ENCODE measurements at places on chromosomes 6 and 20. TPM values are rescaled to one million over a fixed set of nuclear protein-coding genes. Genes with fewer than 3 reads are reported as not detected.

Gene ARFGEF3
- not detected for polyA plus RNA-seq

Gene ANKRD66
- polyA plus RNA-seq = not detected

Gene KIFC1
- 0.39 TPM for polyA plus RNA-seq

Gene HLA-DRA
- polyA plus RNA-seq = 41.3 TPM

Gene PGC
- not detected for polyA plus RNA-seq

Gene DEFB132
- polyA plus RNA-seq = not detected

Gene TMEM151B
- not detected for polyA plus RNA-seq

Gene CRISP1
- polyA plus RNA-seq = not detected

Gene FLRT3
- polyA plus RNA-seq = not detected

- no peaks in the 10 kb centered on the region for H3K36me3 ChIP-seq
- no peak overlapping the region for H3K27ac ChIP-seq
- H3K4me1 ChIP-seq = no peaks in the 10 kb centered on the region
- no peak overlapping the region for H3K4me3 ChIP-seq
- DNase-seq = no peak
- no peaks in the 10 kb centered on the region for H3K27me3 ChIP-seq
These were observed 61.0 kb upstream of the SCGN start for GRCh38 chr6:25590986-25591385.

DNA sequence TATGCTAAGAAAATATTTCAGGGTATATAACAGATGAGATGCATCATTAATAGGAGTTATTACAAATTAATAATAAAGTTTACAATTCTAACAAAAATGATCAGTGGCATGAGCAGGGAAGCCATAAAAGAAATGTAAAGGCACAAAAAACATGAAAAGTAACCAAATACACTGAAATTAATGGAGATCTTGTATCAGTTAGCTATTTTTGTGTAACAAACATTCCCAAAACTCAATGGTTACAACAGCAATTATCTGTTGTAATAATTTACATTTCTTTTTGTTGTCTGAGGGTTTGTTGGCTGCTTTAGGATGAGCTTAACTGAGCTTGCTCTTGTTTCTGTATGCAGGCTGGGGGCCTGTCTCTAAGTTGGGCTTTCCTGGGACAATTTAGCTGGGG lies 104.3 kb upstream of the AHI1 start:
- no peak overlapping the region for H3K4me3 ChIP-seq
- no peaks in the 10 kb centered on the region for H3K36me3 ChIP-seq
- DNase-seq = no peak
- no peaks in the 10 kb centered on the region for H3K27me3 ChIP-seq
- H3K27ac ChIP-seq = no peak overlapping the region
- H3K4me1 ChIP-seq = no peaks in the 10 kb centered on the region

- peaks cover 3% of the 10 kb centered on the region for H3K36me3 ChIP-seq
- peak; percentile 30 for DNase-seq
These were observed 827 bp downstream of the E2F3 start for GRCh38 chr6:20402342-20403069.

DNA sequence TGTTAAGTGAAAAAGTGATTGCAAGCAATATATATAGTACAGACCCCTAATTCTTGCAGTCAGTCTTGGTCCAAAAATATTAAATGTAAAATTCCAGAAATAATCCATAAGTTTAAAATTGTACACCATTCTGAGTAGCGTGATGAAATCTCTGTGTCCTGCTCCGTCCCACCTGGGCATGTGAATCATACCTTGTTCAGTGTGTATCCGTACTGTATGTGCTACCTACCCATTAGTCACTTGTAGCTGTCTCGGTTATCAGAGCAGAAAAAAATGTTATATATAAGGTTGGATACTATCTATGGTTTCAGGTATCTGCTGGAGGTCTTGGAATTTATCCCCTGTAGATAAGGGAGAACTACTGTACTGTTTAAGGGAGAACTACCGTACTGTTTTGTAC lies 16.3 kb downstream of the IRAK1BP1 start:
- no peaks in the 10 kb centered on the region for H3K4me1 ChIP-seq
- no peaks in the 10 kb centered on the region for H3K36me3 ChIP-seq
- no peak for DNase-seq
- no peak overlapping the region for H3K27ac ChIP-seq
- no peaks in the 10 kb centered on the region for H3K27me3 ChIP-seq
- no peak overlapping the region for H3K4me3 ChIP-seq

- H3K27ac ChIP-seq = no peak overlapping the region
- DNase-seq = no peak
- H3K4me3 ChIP-seq = no peak overlapping the region
- H3K27me3 ChIP-seq = no peaks in the 10 kb centered on the region
- H3K4me1 ChIP-seq = no peaks in the 10 kb centered on the region
- H3K36me3 ChIP-seq = no peaks in the 10 kb centered on the region
These were observed 48.0 kb downstream of the TMEM170B start for GRCh38 chr6:11585426-11586016.

DNA sequence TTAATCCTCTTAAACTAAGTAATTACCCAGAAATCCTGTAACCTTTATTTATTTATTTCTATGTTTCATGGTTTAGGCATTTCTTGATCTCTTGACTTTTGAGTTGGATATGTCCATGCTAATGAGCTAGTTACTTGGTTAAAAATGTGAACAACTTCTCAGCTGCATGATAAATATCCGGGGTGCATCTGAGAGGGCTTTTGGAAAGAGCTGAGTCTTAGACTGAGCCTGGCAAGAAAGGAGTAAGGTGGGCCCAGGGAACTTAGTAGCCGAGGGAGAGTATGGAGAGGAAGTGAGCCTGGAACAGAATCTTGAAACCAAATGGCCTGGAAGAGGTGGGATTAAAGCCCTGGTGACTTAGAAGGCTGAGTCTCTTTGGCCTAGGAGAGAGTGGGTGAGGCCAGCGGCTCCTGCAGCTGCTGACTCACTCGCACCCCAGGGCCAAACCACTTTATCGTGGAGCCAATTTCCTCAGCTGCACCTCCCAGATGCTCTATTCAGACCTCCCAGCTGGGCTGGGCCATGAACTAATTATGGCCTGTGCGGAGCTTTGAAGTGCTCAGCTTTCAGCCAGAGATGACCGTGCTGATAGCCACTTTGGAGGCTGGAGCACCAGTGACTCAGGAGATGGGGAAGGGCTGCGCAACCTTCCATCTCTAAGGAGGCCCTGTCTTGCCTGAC lies 19.1 kb downstream of the TGM3 start:
- no peak for DNase-seq
- H3K27ac ChIP-seq = peak overlapping the region; percentile 61
- H3K4me1 ChIP-seq = no peaks in the 10 kb centered on the region
- no peaks in the 10 kb centered on the region for H3K36me3 ChIP-seq
- no peaks in the 10 kb centered on the region for H3K27me3 ChIP-seq

- H3K27ac ChIP-seq = peak overlapping the region; percentile 64
- peaks cover 48% of the 10 kb centered on the region for H3K4me1 ChIP-seq
- peaks cover 28% of the 10 kb centered on the region for H3K36me3 ChIP-seq
- peak; percentile 72 for DNase-seq
- no peaks in the 10 kb centered on the region for H3K27me3 ChIP-seq
- peak overlapping the region; percentile 81 for H3K4me3 ChIP-seq
These were observed 448 bp upstream of the DDAH2 start for GRCh38 chr6:31729515-31729978.

DNA sequence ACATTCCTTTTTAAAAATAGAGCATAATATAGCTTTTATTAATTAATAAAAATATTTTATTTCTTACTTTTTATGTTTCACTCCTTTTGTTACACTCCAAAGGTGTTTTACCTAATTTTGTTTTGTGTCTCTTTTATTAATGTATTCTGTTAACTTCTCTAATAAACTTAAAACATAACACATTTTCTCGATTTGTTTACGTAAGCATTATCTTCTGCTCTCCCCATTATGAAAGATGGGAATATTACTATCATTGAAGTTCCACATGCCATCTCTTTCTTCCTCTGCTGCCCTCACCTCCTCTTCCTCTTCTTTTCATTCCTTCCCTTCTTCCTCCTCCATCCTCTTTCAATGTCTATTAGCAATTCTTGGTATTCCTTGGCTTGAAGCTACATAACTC lies 85.0 kb upstream of the HCRTR2 start:
- H3K36me3 ChIP-seq = no peaks in the 10 kb centered on the region
- H3K27me3 ChIP-seq = no peaks in the 10 kb centered on the region
- no peak overlapping the region for H3K4me3 ChIP-seq
- DNase-seq = no peak

DNA sequence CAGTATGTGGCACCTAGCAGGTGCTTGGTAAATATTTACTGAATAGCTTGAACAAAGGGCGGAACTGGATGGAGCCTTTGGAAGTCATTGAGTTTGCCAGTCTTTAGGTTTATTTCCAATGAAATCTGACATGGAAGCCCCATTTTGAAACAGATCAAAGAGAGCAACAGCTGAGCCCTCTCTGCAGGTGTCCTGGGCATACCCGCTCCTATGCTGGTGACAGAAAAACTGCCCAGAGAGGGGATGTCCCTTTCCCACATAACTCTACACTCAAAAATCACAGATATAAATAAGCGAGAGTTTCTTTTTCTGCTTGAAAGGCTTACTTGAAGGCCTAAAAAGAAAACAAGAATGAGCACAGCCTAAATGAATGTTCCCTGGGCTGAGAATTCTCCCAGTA lies 53.0 kb upstream of the RALY start:
- H3K27me3 ChIP-seq = no peaks in the 10 kb centered on the region
- no peaks in the 10 kb centered on the region for H3K4me1 ChIP-seq
- H3K36me3 ChIP-seq = no peaks in the 10 kb centered on the region
- H3K27ac ChIP-seq = no peak overlapping the region

DNA sequence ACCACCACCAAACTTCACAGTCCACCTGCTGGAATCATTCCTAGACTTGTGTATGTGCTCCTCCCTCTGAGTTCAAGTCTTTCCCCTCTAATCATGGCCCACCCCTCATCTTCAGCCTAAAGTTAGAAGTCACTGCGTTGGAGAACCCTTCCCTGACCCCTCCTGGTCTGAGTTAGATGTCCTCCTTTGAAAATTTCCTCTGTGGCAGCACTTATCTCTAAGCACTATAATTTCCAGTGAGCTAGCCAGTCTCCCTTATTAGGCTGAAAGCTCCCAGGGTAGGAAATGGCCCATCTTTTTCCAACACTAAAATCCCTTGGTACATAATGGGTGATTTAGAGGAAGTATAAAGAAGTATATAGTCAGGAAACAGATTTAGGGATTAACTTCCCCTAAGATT lies 63.2 kb downstream of the SESN1 start:
- H3K36me3 ChIP-seq = no peaks in the 10 kb centered on the region
- H3K4me1 ChIP-seq = peaks cover 20% of the 10 kb centered on the region
- no peak overlapping the region for H3K27ac ChIP-seq

- peaks cover 35% of the 10 kb centered on the region for H3K4me1 ChIP-seq
- no peaks in the 10 kb centered on the region for H3K27me3 ChIP-seq
- DNase-seq = peak; percentile 86
These were observed at the start of gene PAQR8 for GRCh38 chr6:52361945-52362442. TSS of gene PAQR8 (plus strand) at chr6:52362151. CDS start at chr6:52403214, 41,063 bp downstream.

GRCh38 chr20:48203252-48203651 lies 418.0 kb upstream of the SULF2 start:
- no peaks in the 10 kb centered on the region for H3K27me3 ChIP-seq
- no peak for DNase-seq
- H3K4me1 ChIP-seq = no peaks in the 10 kb centered on the region
- no peak overlapping the region for H3K27ac ChIP-seq
- no peaks in the 10 kb centered on the region for H3K36me3 ChIP-seq
- H3K4me3 ChIP-seq = no peak overlapping the region

DNA sequence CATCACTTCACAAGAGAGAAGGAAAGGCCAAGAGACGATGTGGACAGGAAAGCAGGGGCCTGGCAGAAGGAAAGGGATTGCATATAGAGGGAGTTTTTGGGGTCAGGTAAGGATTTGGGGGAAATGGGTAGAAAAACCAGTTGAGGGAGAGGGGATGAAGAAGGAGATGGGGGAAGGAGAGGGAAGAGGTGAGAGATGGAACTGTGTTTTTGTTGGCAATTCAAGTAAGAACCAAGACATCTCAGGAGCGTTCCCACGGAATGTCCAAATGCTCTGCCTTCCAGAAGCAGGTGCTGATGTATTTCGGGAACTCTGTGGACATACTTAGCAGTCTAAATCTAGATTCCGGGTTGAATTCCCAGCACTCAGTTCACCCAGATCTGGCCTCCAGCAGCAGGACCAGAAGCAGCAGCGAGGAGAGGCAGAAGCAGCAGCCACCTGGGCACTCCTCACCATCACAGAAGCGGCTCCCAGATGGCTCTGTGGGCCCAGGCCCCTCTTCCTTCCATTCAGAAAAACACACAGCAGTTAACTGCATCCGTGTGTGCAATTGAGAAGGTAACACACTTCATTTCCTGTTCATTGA lies 88.8 kb downstream of the DZANK1 start:
- DNase-seq = no peak
- H3K27me3 ChIP-seq = no peaks in the 10 kb centered on the region
- H3K4me3 ChIP-seq = no peak overlapping the region
- H3K36me3 ChIP-seq = no peaks in the 10 kb centered on the region
- no peak overlapping the region for H3K27ac ChIP-seq
- no peaks in the 10 kb centered on the region for H3K4me1 ChIP-seq

DNA sequence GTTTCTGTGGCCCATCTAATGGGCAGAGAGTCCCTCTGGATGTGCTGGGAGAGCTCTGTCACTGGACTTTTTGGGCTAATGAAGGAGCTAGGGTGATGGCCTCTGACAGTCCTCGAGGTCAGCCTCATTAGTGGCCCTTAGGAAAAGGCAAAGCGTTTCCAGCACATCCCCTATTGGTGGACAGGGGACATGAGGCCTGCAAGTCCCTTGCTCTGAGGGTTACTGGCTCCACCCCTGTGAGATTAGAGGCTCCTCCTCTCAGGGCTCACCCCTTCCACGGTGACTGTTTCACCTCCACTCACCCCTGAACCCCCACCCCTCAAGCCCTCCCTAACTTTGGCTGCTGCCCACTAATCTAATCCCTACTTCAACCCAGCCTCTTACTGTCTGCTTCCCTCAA lies 12.8 kb upstream of the FANCE start:
- no peaks in the 10 kb centered on the region for H3K36me3 ChIP-seq
- no peaks in the 10 kb centered on the region for H3K4me1 ChIP-seq
- DNase-seq = no peak
- H3K27me3 ChIP-seq = no peaks in the 10 kb centered on the region

GRCh38 chr20:59120491-59120890 lies 43.1 kb upstream of the ZNF831 start:
- DNase-seq = peak; percentile 54
- no peaks in the 10 kb centered on the region for H3K36me3 ChIP-seq

- H3K4me3 ChIP-seq = no peak overlapping the region
- DNase-seq = no peak
- H3K27ac ChIP-seq = no peak overlapping the region
- no peaks in the 10 kb centered on the region for H3K4me1 ChIP-seq
These were observed 128.4 kb upstream of the ADGRF1 start for GRCh38 chr6:47170617-47170947.

- H3K27me3 ChIP-seq = no peaks in the 10 kb centered on the region
- DNase-seq = no peak
These were observed 146.6 kb upstream of the AKIRIN2 start for GRCh38 chr6:87848616-87849015.

- H3K4me3 ChIP-seq = no peak overlapping the region
- H3K4me1 ChIP-seq = no peaks in the 10 kb centered on the region
- H3K36me3 ChIP-seq = no peaks in the 10 kb centered on the region
- H3K27ac ChIP-seq = no peak overlapping the region
- DNase-seq = no peak
These were observed 1044.7 kb downstream of the KIF16B start for GRCh38 chr20:15528391-15529111.

- no peak overlapping the region for H3K4me3 ChIP-seq
- H3K36me3 ChIP-seq = no peaks in the 10 kb centered on the region
- H3K27me3 ChIP-seq = no peaks in the 10 kb centered on the region
- no peak for DNase-seq
- no peaks in the 10 kb centered on the region for H3K4me1 ChIP-seq
These were observed 274.3 kb downstream of the COL12A1 start for GRCh38 chr6:74931558-74931957.

GRCh38 chr6:29345380-29345779 lies 23.3 kb downstream of the OR5V1 start:
- no peaks in the 10 kb centered on the region for H3K4me1 ChIP-seq
- no peak overlapping the region for H3K4me3 ChIP-seq
- DNase-seq = no peak
- H3K27ac ChIP-seq = no peak overlapping the region
- H3K36me3 ChIP-seq = no peaks in the 10 kb centered on the region

Data from CD8-positive, alpha-beta memory T cell (primary cell).